A673 (cell line): ENCODE measurements at places on chromosomes 1 and 21.
A peak's percentile ranks its signal among the peaks of the same experiment; 100 is the strongest.

- DNase-seq = peak; percentile 43
Measured at GRCh38 chr1:198125995-198126735, 30.6 kb upstream of the NEK7 start.

DNA sequence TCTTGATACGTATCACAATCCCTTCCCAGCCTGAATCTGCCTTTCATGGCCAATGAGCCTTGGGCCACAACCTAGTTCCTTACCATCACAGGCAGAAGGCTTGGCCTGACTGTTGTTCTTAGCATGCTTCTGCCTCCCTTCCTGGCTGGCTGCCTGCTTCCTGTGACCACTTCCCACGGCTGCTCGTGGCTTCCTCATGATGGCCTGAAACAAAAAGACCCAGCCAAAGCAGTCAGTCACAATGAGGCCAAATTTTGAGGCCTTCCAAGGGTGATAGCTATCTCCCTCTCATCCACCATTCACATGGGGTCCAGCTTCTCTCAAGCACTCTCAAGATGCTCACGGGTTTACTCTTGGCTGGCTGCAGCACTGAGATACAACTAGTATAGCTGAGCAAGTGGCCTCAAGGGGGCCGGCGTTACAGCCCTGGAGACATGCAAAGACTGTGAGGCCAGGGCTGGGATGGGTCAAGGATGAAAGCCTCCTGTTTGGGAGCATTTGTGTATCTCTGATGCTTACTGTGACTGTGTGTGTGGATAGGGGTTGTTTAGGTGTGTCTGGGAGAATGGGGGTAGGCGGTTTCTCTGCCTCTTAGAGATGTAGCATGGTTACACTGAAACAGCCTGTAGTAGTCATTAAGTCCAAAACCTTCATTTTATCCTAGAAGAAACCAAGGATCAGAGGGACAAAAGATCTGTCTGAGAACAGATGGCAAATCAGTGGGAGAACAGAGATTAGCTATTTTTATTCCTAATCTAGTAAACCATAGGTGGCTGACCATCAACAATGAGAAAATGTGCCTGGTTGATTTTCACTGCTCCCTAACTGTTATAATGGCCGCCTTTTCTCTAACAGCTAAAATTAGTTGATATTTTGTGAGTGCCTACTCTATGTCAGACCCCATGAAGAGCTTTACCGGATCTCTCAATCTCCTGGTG lies 5.4 kb upstream of the TOE1 start:
- DNase-seq = no peak

DNA sequence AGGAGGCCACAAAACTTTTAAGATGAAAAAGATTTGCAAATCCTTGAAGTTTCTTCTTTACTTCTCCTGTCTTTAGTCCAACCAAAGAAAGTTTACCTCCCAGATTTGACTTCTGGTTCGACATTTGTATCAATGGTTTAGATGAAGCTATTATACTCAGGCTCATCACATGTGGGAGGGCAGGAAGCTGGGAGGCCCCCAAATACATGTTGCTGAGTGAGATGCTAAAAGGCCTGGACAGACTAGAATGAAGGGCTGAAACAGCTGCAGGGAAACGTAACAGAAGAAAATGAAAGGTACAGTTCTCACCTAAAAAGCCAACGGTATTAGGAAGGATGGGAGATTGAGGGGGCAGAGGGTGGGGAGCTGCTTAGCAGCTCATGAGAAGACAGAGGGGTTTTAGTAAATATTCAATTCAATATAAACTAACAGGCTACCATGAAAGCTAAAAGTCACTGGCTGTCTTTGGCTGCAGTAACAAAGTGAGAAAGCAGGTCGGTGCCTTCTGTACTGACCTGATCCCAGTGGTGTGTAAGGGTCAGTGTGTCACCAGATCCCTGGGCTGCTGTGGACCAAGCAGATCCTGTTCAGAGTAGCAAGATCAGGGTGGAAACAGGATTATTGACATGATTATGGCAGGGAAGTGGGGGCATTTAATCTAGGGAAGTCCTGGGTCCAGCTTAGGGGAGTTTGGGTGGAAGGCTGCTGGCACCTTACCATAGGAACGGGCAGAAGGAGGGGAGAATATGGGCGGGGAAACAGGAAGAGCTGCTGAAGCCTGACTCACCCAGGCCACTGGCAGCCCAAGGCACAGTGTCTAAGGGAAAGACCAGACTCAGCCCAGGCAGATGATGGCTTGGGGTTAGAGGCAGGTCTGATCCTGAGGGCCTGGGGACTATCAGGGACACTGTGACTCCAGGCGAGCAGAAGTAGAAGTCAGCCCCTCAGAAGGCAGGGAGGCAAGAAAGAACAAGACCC lies 60.4 kb downstream of the KCNN3 start:
- DNase-seq = no peak

- DNase-seq = peak; percentile 43
Measured at GRCh38 chr1:2594001-2594640, 7.5 kb downstream of the PRXL2B start.

DNA sequence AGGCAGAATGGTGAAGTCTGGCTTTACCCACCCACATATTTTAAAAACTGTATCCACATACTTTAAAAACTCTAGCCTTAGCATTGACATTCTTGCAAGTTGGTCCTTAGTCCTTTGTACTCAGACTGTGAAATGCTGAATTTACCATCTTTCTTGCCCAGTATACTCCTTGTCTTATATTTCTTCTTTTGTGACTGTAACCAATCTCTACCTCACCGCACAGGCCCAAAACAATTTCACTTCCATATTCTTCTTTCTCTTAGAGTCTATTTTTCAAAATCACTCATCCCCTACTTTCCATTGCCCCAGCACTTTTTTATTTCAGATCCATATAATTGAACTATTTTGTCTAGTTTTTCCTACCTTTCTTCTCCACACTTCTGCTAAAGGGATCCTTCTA lies 892.4 kb upstream of the B3GALT2 start:
- DNase-seq = no peak

GRCh38 chr1:240282061-240282830 lies 190.6 kb downstream of the FMN2 start:
- no peak for DNase-seq

- no peak for DNase-seq
Measured at GRCh38 chr1:70353044-70353443, 1.5 kb downstream of the ANKRD13C start.
